ENCODE measurements at places on chromosomes 1 and 21. TPM values are rescaled to one million over a fixed set of nuclear protein-coding genes. Genes with fewer than 3 reads are reported as not detected.

TNFAIP8L2 gene
- not detected for total RNA-seq

LCE3D gene
- not detected for total RNA-seq

OR2L8 gene
- not detected for total RNA-seq

KCNJ10 gene
- total RNA-seq = not detected

LCE1A gene
- not detected for total RNA-seq

PIGR gene
- total RNA-seq = not detected

KRTAP12-2 gene
- not detected for total RNA-seq

SLAMF7 gene
- not detected for total RNA-seq

TARDBP gene
- 80.0 TPM for total RNA-seq

STK40 gene
- total RNA-seq = 21.2 TPM

MKNK1 gene
- 29.1 TPM for total RNA-seq

DCST1 gene
- not detected for total RNA-seq

OR2L2 gene
- total RNA-seq = under 0.01 TPM

PTAFR gene
- total RNA-seq = 0.29 TPM

LEPR gene
- 37.2 TPM for total RNA-seq

PGBD5 gene
- not detected for total RNA-seq

RNF19B gene
- total RNA-seq = 37.3 TPM

SPATA45 gene
- total RNA-seq = not detected

CD5L gene
- not detected for total RNA-seq

BMP8B gene
- under 0.01 TPM for total RNA-seq

CHI3L1 gene
- not detected for total RNA-seq

RPTN gene
- not detected for total RNA-seq

ITLN2 gene
- total RNA-seq = not detected

URB1 gene
- total RNA-seq = 26.1 TPM

KLHDC8A gene
- total RNA-seq = not detected

ARHGAP29 gene
- 310 TPM for total RNA-seq

LRRIQ3 gene
- under 0.01 TPM for total RNA-seq

FAM72A gene
- total RNA-seq = 1.6 TPM

MR1 gene
- total RNA-seq = 2.3 TPM

FMOD gene
- total RNA-seq = 0.19 TPM

ASPM gene
- total RNA-seq = 17.0 TPM
